ENCODE measurements at places on chromosomes 16 and 17.

- no peak for DNase-seq
Observed at GRCh38 chr16:31055613-31056012, 18.4 kb downstream of the ZNF668 start.

DNA sequence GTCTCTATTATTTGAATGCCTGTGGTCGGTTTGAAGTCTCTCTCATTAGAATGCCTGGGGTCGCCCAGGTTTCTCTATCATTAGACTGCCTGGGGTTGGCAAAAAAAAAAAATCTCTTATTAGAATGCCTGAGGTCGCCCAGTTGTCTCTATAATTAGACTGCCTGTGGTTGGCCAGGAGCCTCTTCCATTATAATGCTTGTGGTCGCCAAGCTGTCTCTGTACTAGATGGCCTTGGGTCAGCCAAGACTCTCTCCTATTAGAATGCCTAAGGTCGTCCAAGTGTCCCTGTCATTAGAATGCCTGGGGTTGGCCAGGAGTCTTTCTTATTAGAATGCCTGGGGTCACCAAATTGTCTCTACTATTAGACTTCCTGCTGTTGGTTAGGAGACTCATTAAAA, 2228.4 kb downstream of the TP53TG3F start:
- DNase-seq, result no peak

GRCh38 chr17:34533806-34534527, 45.4 kb upstream of the TMEM132E start:
- DNase-seq, result no peak

DNA sequence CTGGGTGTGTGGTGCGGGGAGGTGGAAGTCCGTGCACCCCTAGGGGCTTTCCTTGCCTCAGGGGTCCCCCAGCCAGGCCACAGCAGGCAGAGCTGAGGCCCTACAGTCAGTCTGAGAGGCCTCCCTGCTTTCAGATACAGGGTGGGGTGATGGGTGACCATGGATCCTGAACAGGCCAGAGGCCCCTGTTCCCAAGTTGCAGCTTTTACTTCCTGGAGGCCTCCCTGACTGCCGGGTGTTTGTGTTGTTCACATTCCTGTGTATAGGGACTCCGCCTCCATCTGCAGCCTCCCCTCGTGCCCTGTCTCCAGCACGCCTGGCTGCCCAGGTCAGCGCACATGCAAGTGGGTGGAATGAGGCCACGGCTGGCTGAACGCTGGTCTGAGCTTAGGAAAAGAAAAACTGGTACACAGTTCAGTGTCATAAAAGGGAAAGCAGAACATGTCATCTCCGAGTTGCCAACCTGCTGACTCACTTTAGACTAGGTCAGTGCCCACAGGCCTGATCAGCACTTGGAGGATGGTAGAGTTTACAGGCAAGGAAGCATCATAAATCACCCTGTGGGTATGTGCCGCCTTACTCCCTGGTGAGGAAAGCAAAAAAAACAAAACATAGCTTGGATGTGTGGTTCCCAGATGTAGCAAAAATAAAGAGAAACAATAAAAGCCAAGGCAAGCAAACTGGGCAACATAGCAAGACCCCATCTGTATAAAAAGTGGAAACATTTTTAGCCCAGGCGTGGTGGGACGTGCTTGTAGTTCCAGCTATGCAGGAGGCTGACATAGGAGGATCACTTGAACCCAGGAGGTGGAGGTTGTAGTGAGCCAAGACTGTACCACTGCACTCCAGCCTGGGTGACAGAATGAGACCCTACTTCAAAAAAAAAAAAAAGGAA, 6.2 kb upstream of the SLC7A6 start:
- no peak for DNase-seq

DNA sequence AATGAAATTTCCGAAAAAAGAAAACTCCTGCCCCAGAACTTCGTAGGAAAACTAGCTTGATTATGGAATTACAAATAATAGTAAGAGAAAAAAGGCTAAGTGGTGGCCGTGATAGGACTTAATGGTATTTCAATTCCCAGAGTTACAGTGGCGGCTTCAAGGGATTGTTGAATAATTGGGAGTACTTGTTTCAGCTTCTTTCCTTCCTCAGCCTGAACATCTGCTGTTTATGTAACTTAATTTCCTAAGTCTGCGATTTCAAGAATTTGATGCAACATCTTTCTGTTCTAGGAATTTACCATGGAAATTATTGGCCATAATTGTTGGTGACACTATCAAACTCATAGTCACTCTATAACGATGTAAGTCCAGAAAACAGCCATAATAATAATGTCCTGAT, 684 bp upstream of the APPBP2 start:
- DNase-seq, result no peak

- no peak for DNase-seq
Observed at GRCh38 chr17:6494239-6494941, 50.1 kb downstream of the PIMREG start.

- no peak for DNase-seq
Observed at GRCh38 chr17:33330877-33331276, 37.8 kb upstream of the ASIC2 start.

DNA sequence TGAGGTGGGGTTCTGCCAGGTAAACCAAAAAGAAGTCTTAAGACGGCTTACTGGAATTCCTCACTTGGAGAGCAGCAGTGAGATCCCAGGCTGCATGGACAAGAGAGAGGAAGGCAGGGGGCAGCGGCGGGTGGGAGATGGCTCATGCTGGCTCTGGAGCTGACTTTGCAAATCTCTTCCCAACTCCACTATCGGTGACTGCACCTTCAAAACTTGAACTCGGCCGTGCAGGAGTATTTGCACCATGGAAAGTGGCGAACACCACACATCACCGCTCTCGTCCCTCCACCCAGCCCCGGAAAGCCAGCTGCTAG, 16.7 kb downstream of the CA5A start:
- no peak for DNase-seq

- DNase-seq, result no peak
Observed at GRCh38 chr17:51050291-51051033, 70.2 kb downstream of the SPAG9 start.

- DNase-seq, result no peak
Observed at GRCh38 chr17:31825961-31826691, 32.9 kb downstream of the COPRS start.

GRCh38 chr17:49525831-49526741, 31.0 kb downstream of the NGFR start:
- no peak for DNase-seq

- DNase-seq, result peak; percentile 30
Observed at GRCh38 chr16:78444-79150, 572 bp downstream of the MPG start.

DNA sequence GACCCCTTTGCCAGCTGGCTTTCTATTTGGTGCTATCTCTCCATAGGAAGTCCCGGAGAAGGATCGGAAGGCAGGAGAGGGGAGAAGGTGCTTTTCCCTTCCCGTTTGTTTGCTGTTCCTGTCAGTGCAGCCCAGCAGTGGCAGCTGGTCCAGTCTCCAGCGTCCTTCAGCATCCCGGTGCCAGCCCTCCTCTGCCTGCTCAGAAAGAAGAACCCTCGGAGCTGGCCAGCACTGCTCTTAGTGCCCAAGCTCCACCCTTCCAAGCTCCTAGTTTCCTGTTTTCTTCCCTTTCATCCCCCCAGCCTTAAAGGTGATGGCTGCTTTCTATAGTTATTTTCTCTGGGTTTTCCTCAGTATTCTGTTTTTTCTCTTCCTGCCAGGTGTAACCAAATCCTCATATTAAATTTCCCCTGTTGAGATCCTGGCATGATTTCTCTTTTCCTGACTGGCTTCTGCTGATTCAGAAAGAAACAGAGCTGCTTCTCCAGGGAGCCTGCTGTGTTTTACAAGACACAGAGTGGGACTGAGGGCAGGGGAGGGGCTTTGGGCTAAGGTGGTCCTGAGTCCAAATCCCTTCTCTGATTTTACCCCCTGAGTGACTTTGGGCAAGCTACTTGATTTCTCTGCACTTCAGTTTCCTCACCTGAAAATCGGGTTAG, 186.8 kb downstream of the COPRS start:
- DNase-seq, result no peak

- no peak for DNase-seq
Observed at GRCh38 chr17:5786510-5786875, 202.2 kb upstream of the NLRP1 start.

GRCh38 chr16:81863630-81864352, 84.7 kb downstream of the PLCG2 start:
- DNase-seq, result no peak

GRCh38 chr17:42704837-42705494, 22.6 kb downstream of the CNTNAP1 start:
- peak; percentile 95 for DNase-seq

DNA sequence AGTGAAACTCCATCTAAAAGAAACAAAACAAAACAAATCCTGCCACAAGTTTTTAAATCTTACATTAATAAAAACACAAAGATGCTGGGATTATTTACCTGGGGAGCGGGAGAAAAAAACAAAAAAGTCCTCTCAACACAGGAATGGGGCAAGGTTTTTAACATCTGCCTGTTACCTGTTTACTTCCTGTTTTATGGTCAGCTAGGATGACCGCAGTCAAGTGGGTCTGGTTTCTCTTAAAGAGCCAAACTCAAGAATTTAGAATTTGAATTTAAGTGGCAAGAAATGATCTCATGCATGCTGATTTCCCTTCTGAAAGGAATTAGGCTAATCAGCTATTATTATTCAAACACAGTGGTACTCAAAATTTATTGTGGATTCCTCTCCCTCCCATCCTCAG, 39.7 kb upstream of the TBC1D3K start:
- DNase-seq, result no peak

GRCh38 chr16:68406458-68407152, 41.7 kb downstream of the SMPD3 start:
- DNase-seq, result no peak

GRCh38 chr16:29745853-29746345, at the start of gene C16orf54:
C16orf54 (minus strand) TSS chr16:29745990; CDS start chr16:29744951, 1,039 bp downstream.
- DNase-seq, result peak; percentile 95

- no peak for DNase-seq
Observed at GRCh38 chr17:67868176-67868575, 42.9 kb downstream of the BPTF start.

DNA sequence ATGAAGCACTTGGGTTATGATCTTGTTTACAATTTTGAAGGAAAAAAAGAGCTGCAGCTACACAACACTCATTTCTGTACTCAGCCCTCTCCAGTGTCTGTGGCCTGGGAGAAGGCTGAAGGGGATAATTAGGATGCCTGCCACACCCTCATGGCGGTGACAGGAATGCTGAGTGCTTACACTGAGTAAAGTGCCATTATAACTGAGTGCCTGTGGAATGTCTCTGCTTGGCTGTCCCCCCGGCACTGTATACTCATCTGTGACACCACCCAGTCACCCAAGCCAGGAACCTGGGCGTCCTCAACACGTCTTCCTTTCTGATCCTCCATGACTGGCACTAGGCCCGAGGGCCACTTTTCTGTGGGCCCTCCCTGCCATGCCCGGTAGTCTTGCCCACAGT, 3.5 kb upstream of the MRPL38 start:
- no peak for DNase-seq

GRCh38 chr16:305916-306626, 23.1 kb downstream of the PDIA2 start:
- DNase-seq, result no peak

DNA sequence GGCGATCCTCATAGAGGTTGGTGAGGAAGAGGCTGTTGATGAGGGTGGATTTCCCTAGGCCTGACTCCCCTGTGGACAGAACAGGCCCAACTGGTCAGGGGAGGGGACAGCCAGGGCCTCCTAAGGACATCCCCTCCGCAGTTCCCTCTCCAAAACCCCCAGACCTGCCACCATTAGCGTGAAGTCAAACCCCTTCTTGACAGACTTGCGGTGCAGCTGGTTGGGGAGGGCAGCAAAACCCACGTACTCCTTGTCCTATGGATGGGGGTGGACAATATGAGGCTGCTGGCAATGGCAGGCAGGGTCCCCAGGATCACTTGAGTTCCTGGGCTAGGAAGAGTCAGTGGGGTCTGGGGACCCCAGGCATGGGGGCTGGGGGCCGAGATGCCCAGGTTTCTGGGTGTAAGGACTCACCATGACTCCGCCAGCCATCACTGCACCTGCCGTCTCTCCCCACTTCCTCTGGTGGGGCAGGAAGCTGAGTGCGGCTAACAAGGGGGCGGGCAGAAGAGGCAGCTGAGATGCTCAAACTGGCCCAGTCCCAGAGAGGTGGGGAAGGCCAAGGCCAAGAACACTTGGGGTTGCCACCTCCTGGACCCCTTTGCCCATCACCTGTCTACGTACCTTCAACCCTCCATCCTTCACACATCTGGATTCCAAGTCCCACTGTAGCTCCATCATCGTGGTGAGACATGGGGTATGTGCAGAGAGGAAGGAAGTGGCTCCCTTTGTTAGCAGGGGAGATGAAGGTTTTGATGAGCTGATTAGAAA, at the start of gene SEPTIN1:
SEPTIN1 (minus strand) TSS at position 451 of the 771 bp plus-strand sequence; CDS start at position 432, 19 bp downstream.
- peak; percentile 90 for DNase-seq

DNA sequence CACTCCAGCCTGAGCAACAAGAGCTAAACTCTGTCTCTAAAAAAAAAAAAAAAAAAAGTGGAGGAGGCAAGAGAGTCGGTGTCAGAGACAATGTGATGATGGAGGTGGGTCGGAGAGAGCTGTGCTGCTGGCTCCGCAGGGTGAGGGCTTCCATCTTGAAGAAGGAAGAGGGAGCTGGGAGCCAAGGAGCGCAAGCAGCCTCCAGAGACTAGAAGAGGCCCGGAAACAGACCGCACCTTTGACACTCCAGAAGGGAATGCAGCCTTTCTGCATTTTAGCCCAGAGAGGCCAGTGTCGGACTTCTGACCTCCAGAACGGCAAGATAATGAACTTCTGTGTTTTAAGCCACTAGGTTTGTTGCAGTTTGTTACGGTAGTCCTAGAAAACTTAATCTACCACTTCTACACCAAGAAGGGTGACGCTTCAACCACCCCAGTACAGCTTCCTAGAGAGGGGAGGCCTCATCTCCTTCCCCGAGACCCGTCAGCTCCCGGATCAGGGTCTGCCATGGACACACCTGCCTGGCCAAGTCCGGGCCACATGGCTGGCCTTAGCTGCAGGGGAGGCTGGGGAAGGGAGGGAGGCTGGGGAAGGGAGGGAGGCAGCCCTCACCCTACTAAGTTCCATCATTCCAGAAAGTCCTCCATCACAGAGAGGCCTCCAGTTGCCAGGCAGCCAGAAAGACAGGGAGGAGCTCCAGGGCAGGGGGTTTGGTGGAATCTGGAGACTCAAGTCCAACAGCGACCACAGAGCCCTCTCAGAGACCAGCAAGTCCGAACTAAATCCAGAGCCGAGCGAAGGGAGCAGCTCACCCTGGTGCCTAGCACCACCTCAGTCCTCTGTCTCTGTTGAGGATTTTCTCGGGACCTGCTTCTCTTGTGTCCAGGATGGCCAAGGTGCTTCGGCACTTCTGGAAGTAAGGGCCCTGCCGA, 13.2 kb upstream of the RBFOX3 start:
- no peak for DNase-seq

DNA sequence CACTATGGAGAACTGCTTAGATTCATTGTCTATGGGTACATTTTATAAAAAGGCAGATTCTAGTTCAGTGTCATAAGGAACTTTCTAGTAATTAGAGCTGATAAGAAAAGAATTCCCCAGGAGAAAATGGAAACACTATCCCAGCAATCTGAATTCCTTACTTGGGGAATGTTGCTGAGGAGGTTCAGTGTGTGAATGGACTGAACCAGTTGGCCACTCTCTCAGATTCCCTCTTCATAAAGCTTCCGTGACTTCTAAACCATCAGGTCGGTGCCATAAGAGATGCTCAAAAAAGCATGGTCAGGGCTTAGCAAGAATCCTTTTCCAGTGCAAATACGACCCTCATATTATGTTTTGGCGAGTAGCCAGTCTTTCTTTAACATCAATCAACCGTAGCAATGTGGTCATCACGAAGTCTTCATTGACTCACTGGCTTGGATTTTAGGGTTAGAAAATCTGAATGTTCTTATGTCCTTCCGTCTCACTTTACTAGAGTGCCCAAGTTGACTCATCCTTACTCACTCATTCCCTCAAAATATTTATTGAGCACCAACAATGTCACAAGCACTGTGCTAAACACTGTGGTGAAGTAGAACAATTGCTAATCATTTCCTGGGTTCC, 102.7 kb upstream of the HLF start:
- peak; percentile 42 for DNase-seq

GRCh38 chr17:80585890-80586845, 41.5 kb downstream of the RPTOR start:
- no peak for DNase-seq
